ENCODE measurements at places on chromosomes 4 and X. TPM values are rescaled to one million over a fixed set of nuclear protein-coding genes. Genes with fewer than 3 reads are reported as not detected.

Gene FBXO8
- 11.0 TPM for total RNA-seq

Gene VGLL1
- total RNA-seq: not detected

Gene RPS6KA3
- total RNA-seq: 41.0 TPM

Gene MSL3
- 20.3 TPM for total RNA-seq

Gene TMSB15C
- total RNA-seq: 0.13 TPM

Gene CFAP47
- not detected for total RNA-seq

Gene CT83
- total RNA-seq: not detected

Gene LAP3
- total RNA-seq: 47.0 TPM

Gene MAGEC3
- not detected for total RNA-seq

Gene PCYT1B
- 0.08 TPM for total RNA-seq

Gene NPNT
- 0.28 TPM for total RNA-seq

Gene NUDT10
- total RNA-seq: 1.2 TPM

Gene UCHL1
- total RNA-seq: 938 TPM

Gene TASL
- not detected for total RNA-seq

Gene FAAH2
- total RNA-seq: 0.54 TPM

Gene PRKG2
- total RNA-seq: 0.74 TPM

Gene DSPP
- not detected for total RNA-seq

Gene VCX3A
- not detected for total RNA-seq

All from A549 treated with AZD2906 at 1 μM for 4 hours (cell line).